Breast epithelium (tissue), 4 donors: ENCODE measurements at places on chromosomes 11 and 22. TPM values are rescaled to one million over a fixed set of nuclear protein-coding genes. Genes with fewer than 3 reads are reported as not detected.

GRCh38 chr11:15816260-15816871 lies 540.0 kb downstream of the SOX6 start:
- H3K27ac ChIP-seq: no peak overlapping the region
- H3K4me3 ChIP-seq: no peak overlapping the region
- no peak for DNase-seq
- no peaks in the 10 kb centered on the region for H3K4me1 ChIP-seq

DNA sequence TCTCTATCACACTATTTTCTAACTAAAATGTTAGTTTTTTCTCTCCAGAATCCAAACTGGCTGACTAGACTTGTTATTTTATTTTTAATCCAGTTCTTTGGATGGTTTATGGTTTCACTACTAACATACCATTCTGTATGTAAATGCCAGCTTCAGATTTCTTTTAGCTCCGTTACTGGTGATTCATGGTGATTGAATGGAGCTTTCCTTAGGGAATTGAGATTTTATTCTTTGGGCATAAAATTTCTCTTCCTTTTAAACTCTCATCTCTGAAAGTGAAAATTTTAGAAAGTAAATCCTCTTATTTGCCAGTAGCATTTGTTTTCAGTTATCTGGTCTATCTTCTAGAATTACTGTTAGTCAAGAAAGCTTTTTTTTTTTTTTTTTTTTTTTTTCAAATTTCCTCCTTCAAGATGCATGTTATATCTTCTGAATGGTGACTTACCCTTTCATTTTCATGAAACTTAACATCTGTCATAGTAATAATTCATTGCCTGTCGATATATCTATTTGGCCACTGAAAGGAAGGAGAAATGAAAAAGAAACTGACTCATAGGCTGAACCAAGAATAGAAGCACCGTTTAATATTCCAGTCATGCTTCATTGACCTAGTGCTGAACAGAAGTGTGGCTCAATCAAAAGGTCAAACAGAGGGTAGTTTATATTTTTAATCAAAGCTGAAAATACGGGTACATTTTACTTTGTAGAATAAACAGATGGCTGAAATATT lies 6.4 kb downstream of the ENDOD1 start:
- no peaks in the 10 kb centered on the region for H3K27me3 ChIP-seq
- no peak overlapping the region for H3K27ac ChIP-seq
- DNase-seq: no peak

DNA sequence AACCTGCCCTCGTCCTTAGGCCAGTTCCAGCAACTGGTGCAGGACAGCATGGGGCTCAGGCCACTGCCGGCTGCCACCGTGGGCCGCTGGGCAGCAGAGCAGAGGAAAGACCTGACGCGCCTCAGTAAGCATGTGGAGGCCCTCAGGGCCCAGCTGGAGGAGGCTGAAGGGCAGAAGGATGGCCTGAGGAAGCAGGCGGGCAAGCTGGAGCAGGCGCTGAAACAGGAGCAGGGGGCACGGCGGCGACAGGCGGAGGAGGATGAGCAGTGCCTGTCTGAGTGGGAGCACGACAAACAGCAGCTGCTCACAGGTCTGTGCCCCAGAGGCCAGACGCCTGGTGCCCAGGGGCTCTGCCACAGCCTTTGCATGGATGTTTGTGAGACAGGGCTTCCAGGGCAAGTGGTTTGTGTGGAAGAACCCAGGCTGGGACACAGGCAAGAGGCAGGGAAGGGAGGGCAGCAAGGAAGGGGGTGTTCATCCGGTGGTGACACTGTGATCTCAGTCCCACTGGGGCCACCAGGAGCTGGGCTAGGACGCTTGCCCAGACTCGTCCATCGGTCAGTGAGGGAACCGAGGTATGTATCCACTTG lies 13.9 kb downstream of the CCDC157 start:
- no peaks in the 10 kb centered on the region for H3K36me3 ChIP-seq
- H3K4me1 ChIP-seq: no peaks in the 10 kb centered on the region
- DNase-seq: no peak
- no peak overlapping the region for H3K27ac ChIP-seq
- H3K4me3 ChIP-seq: no peak overlapping the region
- no peaks in the 10 kb centered on the region for H3K27me3 ChIP-seq

GRCh38 chr11:8372641-8373381 lies 109.1 kb upstream of the LMO1 start:
- H3K36me3 ChIP-seq: no peaks in the 10 kb centered on the region
- no peak overlapping the region for H3K4me3 ChIP-seq
- H3K27ac ChIP-seq: no peak overlapping the region
- no peak for DNase-seq

- no peak overlapping the region for H3K4me3 ChIP-seq
- no peaks in the 10 kb centered on the region for H3K36me3 ChIP-seq
- no peaks in the 10 kb centered on the region for H3K27me3 ChIP-seq
- H3K4me1 ChIP-seq: no peaks in the 10 kb centered on the region
- no peak overlapping the region for H3K27ac ChIP-seq
Measured at GRCh38 chr11:80862011-80862410, 1421.2 kb upstream of the TENM4 start.

Gene PANX2
- total RNA-seq: 2.0 TPM

Gene CELF1
- total RNA-seq: 114 TPM

DNA sequence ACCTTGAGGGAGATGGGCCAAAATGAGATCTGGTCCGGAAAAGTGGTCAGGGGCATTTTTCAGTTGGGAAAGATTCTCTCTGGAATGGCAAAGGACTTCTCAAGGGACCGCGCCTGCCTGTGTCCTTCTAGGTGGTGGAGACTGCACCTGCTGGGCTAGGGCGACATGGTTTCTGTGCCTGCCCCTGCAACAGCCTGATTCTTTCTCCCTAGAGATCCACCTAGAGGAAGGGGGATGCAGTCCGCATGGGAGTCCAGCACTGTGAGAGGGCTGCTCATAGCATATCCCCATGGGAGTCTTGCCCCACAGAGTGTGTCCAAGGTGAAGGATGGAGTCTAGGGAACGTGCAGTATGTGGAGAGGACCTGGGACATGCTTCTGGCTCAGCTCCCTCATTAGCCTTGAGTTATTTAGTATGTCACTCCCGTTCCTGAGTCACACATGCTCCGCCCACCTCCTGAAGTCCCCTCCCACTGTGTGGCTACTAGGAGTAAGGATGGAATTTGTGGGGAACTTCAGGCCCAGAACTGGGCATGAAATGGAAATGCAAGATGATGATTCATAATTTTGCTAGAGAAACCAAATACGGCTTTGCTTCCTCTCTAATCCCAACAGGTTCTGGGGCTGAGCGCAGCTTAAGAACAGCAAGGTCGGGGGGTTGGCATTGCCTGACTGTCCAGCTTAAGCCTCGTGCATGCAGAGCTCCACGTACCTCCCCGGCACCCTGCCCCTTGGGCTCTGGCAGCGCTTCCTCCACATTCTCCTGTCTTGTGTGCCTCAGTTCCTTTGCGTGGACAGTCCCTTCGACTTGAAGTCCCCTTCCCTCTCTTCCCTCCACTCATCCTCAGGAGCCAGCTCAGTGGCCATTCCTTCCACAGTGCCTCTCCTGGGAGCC lies 35.0 kb downstream of the GRIK4 start:
- DNase-seq: no peak
- no peak overlapping the region for H3K4me3 ChIP-seq
- no peaks in the 10 kb centered on the region for H3K36me3 ChIP-seq

DNA sequence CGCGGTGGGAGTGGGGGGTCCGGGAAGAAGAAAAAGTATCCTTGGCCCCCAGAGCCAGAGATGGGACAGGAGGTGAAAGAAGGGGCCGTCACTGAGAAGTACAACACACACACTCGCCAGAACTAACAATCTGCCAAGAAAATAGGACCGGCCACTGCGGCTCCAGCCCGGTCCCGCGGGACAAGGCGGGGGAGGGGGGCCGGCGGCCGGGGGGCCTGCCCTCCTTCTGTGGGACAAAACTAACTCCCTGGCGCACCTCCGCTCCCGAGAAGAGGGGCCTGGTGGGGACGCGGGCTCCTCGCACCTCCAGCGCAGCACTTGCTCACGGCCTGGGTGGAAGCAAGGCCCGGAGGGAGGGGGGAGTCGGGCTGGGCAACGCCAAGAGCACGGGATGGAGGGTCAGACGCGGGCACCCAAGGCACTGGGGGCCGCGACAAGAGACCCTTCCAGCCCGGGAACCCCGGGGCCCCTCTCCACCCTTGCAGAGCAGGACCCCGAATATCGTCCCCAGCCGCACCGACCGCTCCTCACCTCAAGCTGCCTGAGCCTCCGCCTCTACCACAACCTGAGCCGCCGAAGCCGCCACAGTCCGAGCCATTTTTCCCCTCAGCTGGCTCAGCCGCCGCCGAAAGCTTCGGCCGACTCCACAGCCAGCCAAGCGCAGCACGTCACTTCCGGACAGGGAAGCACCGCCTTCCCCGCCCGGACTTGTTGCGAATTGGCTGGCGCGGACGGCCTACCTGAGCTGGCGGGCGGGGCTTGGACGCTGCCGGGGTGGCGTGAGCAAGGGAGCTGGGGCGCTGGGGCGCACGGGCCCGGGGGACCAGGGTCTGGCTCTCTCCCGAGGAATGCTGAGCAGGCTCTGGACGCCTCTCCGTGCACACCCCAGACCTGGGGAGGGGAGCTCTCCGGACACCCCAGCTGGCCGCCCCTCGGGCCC lies at the start of gene PIK3C2A:
Gene PIK3C2A (minus strand): TSS at position 670 of the 940 bp plus-strand sequence. CDS start 38,245 bp downstream, outside the sequence.
- H3K4me3 ChIP-seq: peak within 1 kb of the TSS; percentile 79
- H3K4me1 ChIP-seq: peaks cover 7% of the 10 kb centered on the region
- no peaks in the 10 kb centered on the region for H3K27me3 ChIP-seq

Gene NRIP3
- 3.6 TPM for total RNA-seq

DNA sequence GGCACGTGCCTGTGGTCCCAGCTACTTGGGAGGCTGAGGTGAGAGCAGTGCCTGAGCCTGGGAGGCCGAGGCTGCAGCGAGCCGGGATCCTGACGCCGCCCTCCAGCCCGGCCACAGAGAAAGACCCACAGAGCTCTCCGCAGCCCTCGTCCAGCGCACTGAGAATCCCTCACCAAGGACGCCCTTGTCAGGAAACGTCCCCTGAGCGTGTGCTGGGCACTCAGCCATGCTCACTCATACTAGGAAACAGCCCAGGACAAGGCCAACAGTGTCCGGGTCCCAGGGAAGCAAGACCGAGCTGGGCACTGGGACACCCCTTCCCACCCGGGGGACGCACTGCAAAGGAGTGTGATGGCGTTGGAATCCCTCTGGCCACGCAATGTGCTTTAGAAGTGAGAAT lies 14.5 kb downstream of the DEAF1 start:
- H3K27ac ChIP-seq: no peak overlapping the region
- H3K36me3 ChIP-seq: no peaks in the 10 kb centered on the region
- no peak overlapping the region for H3K4me3 ChIP-seq
- DNase-seq: no peak
- H3K4me1 ChIP-seq: no peaks in the 10 kb centered on the region
- no peaks in the 10 kb centered on the region for H3K27me3 ChIP-seq

Gene CD151
- 847 TPM for total RNA-seq

Gene NCAM1
- total RNA-seq: 3.6 TPM

GRCh38 chr22:47323518-47323917 lies 561.1 kb downstream of the TBC1D22A start:
- H3K4me1 ChIP-seq: no peaks in the 10 kb centered on the region
- no peak overlapping the region for H3K27ac ChIP-seq
- H3K4me3 ChIP-seq: no peak overlapping the region
- H3K27me3 ChIP-seq: peaks cover 11% of the 10 kb centered on the region

GRCh38 chr11:9130297-9130696 lies 38.9 kb upstream of the SCUBE2 start:
- no peaks in the 10 kb centered on the region for H3K27me3 ChIP-seq
- no peak overlapping the region for H3K4me3 ChIP-seq
- no peak overlapping the region for H3K27ac ChIP-seq
- no peak for DNase-seq
- H3K4me1 ChIP-seq: no peaks in the 10 kb centered on the region
- no peaks in the 10 kb centered on the region for H3K36me3 ChIP-seq

GRCh38 chr11:67647471-67647870 lies 3.1 kb downstream of the ACY3 start:
- H3K4me1 ChIP-seq: no peaks in the 10 kb centered on the region
- H3K27me3 ChIP-seq: no peaks in the 10 kb centered on the region
- H3K4me3 ChIP-seq: no peak overlapping the region
- no peak for DNase-seq

DNA sequence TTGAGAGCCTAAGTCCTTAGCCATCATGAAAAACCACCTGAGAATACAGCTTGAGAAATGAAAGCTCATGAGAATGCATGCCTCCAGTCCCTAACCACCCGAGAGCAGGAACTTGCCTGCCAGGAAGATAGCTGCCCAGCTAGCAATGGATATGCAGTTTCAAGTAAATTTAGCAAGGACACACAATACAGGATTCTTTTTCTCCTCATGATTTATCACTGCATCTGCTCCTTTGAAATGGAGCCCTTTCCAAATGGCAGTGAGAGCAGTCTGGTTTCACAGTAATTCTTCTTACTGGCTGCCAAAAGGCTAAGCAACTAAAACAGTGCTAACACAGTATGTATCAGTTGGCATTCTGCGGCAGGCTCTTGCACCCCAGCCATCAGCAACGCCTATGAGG lies 109.9 kb downstream of the MICAL3 start:
- peaks cover 20% of the 10 kb centered on the region for H3K4me1 ChIP-seq
- DNase-seq: no peak
- no peak overlapping the region for H3K27ac ChIP-seq
- H3K4me3 ChIP-seq: no peak overlapping the region
- H3K27me3 ChIP-seq: no peaks in the 10 kb centered on the region
- H3K36me3 ChIP-seq: no peaks in the 10 kb centered on the region

Gene MRGPRF
- 21.3 TPM for total RNA-seq

DNA sequence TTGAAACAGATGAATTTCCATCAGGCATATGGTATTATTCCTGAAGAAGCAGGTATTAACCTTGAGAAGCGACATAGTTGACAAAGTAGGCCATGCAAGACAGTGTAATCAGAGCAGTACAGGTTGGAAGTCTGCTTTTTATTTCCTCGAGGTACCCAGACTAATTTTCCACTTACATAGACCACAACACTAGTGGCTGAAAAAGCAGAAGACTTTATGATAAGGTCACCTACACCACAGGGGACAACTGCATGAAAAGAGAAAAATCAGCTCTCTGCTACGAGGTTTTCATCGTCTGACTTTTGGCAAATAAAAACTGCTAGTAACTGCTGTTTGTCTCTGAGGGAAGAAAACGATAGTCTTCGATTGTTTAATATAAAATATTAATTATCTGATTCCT lies 77.5 kb downstream of the CNTN5 start:
- no peak overlapping the region for H3K27ac ChIP-seq
- H3K27me3 ChIP-seq: no peaks in the 10 kb centered on the region

Gene NAALADL1
- total RNA-seq: 28.8 TPM

Gene DDI1
- total RNA-seq: not detected
